ENCODE measurements at places on chromosomes 2 and 18. TPM values are rescaled to one million over a fixed set of nuclear protein-coding genes. Genes with fewer than 3 reads are reported as not detected.

UGT1A5 gene
- not detected for total RNA-seq

GPAT2 gene
- 2.7 TPM for total RNA-seq

XRCC5 gene
- total RNA-seq = 391 TPM

- no peak for ATAC-seq
Measured at GRCh38 chr2:65103013-65103715, 26.7 kb downstream of the RAB1A start.

- ATAC-seq = no peak
Measured at GRCh38 chr2:57728691-57729090, 317.9 kb upstream of the VRK2 start.

GRCh38 chr2:41329040-41329439, 718.8 kb upstream of the PKDCC start:
- ATAC-seq = no peak

DNA sequence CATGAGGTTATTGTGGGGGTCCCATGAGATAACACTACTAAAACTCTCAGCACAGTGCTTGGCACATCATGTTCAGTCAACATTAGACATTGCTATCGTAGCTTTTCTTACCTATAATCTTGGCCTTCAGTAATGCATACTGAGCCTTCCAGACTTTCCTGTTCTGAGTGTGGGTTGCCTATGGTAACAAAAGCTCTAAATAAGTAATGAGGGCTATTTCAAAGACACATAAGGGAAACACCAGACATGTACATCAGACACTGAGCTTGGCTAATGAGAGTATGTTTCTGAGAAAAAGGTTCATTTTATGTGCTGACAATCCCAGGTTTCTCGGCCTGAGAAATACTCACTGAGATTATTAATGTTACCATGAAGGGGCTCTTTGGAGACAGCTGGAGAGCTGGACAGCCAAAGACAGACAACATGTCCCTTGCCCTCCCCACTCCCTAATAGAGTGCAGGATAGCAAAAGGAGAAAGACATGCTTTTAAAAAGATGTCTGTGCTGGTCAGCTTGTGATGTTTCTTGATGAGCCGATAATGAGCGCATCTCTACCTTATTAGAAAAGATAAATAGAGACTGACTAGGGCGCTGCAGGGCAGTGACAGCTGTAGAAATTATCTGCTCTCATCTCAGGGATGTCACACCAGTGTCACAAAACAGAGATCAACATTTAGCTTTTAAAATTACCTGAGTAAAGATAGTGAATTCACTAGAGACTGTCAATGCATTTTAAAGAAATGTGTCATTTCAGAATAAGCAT, 25.4 kb downstream of the POLE4 start:
- ATAC-seq = no peak

DNA sequence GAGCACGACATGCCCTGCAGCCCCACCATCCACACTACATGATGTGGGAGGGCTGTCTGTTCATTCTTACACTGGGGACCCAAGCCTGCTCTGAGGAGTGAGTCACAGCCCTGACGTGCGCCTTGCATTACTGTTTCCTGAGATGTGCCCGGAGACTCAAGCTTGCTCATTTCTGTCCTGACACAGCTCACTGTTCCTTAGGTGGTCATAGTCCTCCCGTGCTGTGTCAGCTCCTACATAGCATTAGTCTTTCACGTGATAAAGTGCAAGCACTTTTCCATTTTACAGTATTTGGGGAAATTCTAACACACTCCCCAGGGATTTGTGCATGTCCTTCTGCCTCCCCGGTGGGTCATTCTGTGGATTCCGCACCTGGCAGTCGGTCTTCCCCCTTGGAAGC, 46.2 kb upstream of the TRIM43B start:
- ATAC-seq = peak; percentile 86

DNA sequence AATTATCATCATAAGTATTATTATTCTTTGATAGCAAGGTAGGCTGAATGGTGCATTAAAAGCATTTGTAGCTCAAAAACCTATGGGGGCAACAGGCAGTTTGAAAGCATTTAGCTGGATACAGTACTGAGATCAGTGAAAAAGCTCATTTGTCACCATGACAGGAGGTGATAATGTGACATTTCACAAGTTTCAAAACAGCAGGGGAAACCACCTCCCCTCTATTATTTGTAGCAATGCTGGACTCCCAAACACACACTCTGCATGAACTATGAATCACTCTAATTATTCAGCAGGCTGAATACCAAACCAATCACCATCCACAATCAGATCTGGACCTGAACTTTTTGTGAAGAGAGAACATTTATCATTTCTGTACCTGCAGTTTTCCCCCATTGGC, 63.4 kb downstream of the MYO5B start:
- ATAC-seq = peak; percentile 87

All from activated T-helper 17 cell treated with anti-CD3 and anti-CD28 coated beads, Interleukin-2, amount 50 U/mL, for 72 hours (primary cell).